Fibroblast of the conjunctiva (primary cell): ENCODE measurements at places on chromosomes 7 and 10.

DNA sequence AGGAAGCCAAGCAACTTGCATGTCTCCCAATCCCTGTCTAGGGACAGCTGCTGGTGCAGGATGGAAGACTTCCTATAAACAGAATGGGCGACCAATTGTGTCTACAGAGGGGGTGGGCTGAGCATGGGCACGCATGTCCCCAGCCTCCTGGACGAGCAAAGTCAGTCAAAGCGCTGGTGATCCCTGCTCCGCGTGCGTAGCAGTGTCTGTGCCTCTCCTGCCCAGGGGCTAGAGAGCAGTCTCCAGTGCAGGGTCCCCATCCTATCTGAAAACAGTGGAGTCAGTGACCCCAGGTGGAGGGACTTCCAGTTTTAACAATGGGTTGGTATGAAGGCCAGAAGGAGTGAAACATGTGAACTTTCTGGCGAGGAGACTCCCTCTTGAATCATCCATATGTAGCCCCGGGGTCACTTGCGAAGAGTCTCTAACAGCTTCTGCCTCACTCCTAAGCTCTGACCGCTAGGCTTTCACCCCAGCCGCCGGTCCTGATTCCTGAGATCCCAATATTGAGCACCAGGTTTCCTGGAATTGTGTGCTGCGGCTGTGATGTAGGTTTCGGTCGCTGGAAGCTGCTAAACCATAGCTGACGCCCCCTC is 714 bp upstream of the CASP2 start:
- no peak for DNase-seq

DNA sequence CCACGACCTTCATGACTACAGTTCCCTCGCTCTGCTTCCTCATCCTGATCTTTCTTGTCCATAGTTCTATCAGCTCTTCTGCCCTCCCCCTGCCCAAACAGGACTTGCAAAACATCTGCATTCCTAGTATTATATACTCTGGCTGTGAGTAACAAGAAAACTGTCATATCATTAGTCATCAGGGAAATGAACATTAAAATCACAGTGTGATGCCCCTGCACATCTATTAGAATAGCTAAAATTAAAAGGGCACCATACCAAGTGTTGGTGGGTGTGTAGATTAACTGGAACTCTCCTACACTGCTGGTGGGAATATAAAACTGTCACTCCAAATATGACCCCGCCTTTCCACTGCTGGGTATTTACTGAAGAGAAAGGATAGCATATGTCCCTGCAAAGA is 141.8 kb downstream of the C7orf25 start:
- no peak for DNase-seq

DNA sequence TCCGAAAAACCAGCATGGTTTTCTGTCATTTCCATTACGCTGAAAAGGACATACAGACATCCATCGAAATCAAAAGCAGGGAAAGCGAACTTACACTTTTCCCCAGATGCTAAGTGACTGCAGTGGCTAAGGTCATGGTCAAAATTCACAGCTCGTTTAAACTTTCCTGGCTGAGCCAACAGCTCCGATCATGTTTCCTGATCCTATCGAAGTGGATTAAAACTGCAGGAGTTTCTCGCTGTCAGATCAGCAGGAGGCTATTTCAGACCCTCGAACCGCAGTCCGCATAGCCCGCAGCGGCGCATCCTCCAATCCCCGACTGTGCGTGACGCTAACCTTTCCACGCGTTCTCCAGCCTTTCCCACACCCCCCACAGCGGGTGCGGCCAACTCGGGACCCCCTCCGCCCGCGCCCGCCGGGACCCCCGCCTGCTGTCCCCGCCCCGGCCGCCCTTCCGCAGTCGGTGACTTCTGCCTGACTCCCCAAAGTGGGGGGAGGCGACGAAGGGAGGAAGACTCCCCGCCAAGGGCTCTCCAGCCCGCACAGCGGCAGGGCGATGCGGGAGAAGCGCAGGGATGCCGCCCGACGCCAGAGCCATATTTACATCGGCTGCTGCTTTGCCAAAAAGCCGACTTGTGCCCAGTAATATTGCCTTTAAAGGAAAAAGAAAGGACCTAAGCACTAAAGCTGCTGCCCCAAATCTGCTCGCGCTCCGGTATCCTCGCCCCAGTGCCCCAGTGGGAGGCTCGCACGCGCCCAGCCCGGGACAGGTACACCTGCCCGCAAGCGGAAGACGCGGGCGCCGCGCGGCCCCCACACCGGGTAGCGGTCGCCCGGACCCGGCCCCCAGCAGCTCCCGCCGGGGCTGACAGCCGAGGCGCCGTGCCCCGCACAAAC is 1.2 kb downstream of the PIP4K2A start:
- DNase-seq: no peak

GRCh38 chr7:684416-684815 is 42.1 kb upstream of the DNAAF5 start:
- no peak for DNase-seq

- DNase-seq: peak; percentile 100
Observed at GRCh38 chr10:4663162-4663992, 162.6 kb upstream of the AKR1E2 start.

DNA sequence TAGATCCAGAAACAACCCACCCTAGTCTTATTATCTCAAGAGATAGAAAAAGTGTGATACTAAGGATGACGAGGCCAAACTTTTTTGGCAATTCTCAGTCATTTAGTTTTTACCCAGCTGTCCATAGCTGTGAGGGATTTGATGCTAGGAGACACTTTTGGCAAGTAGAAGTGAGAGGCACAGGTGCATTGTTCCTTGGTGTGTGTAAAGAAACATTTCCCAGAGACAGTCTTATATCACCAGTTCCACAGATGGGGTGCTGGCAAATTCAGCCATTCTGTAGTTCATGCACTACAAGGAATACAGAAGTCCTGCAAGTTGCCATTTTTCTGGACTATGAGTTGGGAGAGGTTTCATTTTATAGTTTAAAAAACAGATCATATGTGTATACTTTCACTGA is 403.3 kb upstream of the GHITM start:
- no peak for DNase-seq

DNA sequence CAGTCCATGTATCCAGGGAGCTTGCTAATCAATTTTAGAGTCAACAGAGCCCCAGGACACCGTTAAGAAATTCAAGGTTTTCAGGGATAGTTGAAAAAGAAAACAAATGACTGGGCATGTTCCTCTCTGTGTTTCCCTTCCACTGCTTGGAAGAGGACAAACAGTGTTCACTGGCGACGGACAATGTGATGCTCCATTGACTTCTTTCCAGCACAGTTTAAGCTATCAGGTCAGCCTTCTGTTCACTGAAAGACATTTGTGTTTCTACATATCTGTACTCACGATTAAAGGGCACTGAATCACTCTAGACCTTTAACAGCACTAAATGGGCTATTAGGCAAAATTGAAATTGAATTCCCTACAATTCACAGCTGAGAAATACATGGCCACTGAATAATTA is 123.6 kb downstream of the RNLS start:
- no peak for DNase-seq

DNA sequence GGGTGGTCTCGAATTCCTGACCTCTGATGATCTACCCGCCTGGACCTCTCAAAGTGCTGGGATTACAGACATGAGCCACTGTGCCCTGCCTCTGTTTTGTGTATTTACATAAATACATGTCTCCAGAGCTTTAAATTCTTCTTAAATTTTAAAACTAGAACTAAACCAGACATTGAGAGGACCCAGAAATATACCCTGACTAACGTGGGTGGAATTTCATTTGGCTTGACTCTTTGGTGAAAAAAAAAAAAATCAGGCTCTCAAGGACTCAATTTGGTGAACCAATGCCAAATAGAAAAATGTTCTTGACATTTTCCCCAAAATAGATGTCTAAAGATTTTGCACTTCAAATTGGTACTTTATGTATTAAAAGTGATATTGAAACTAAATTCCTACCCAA is 16.6 kb upstream of the FAS start:
- DNase-seq: no peak

DNA sequence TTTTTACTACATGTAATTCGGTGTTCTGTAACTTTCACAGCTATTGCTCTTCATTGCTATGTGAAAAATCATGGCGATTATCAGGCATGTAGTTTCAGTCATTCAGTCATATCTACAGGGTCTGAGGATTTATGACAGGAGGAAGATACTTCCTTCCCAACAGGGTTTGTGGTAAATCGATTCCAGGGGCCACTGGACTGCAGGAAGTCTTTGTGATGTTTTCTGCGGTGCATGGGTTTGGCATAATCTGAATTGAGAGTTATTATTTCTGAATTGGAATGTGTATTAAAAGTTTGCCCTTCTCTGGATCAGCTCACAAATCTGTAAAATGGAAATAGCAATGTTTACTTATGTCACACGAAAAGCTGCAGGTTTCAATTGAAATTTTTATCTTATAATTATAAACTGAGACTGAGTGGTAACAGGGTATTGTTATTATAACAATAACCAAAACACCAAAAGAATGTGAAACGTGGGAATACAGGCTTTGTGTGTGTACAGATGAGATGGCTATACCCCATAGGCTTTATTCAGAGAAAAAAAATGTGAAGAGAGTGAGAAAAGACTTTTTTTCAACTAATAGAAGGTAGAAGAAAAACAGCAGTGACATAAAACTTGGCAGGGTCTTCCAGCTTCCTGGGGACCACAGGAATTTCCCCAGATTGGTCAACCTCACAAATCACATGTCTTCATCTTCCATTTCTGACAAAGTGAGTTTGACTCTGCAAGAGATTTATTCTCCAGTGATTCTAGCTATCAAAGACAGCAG is 307.7 kb upstream of the NFE2L3 start:
- no peak for DNase-seq

- no peak for DNase-seq
Observed at GRCh38 chr7:140684066-140684950, 11.6 kb downstream of the ADCK2 start.

DNA sequence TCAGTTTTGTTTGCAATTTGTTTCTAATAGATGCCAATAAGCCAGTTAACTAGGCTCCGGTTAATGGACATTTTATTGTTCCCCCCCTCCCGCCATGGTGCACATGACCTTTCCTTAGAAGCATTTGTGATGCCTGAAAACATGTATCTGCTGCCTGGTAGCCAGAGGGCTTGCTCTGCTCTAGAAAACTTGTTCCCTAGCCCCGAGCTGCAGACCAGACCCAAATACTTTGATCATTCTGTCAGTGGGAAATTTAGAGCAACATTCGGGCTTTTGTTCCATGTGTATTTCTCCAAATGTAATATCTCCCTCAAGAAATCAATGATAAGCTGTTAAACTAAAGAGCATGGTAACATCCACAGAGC is 104.7 kb downstream of the EVX1 start:
- no peak for DNase-seq

DNA sequence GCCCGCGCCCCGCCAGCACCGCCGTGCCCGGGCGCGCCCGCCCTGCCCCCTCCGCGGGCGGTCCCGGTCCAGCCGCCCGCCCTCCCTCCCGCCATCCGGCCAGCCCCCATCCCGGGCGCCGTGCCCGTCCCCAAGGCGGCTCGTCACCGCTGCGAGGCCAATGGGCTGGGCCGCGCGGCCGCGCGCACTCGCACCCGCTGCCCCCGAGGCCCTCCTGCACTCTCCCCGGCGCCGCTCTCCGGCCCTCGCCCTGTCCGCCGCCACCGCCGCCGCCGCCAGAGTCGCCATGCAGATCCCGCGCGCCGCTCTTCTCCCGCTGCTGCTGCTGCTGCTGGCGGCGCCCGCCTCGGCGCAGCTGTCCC is at the start of gene HTRA1:
Gene HTRA1, plus strand, starts transcription at position 187 of the 362 bp plus-strand sequence. Its CDS starts 100 bp downstream, at position 287.
- DNase-seq: peak; percentile 55

- no peak for DNase-seq
Observed at GRCh38 chr7:69245646-69246045, 352.6 kb upstream of the AUTS2 start.

GRCh38 chr10:24915304-24915703 is 37.1 kb downstream of the PRTFDC1 start:
- no peak for DNase-seq

DNA sequence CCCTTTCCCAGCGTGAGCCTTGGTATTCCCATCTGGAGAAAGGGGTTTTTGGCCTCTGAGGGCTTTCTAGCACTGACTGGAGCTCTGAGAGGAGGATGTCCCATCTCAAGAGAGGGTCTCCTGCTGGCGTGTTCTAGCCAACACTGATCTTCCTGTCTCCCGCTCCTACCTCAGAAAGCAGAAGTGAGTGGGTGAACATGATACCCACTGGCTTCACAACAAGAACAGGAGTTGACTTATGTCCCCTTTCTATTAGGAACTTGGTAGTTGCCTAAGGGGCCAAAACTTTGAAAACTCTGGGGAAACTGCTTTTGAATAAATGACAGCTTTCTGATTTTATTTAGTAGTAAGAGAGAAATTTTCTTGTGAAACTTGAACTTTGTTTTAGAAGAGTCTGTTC is 113.1 kb upstream of the ADCY1 start:
- no peak for DNase-seq

GRCh38 chr7:102028206-102028826 is 210.9 kb downstream of the CUX1 start:
- DNase-seq: no peak

- no peak for DNase-seq
Observed at GRCh38 chr7:66150471-66150870, 35.8 kb downstream of the CRCP start.

GRCh38 chr7:45914911-45915310 is 6.2 kb downstream of the IGFBP3 start:
- DNase-seq: no peak

- no peak for DNase-seq
Observed at GRCh38 chr10:59965899-59966650, 59.7 kb upstream of the CCDC6 start.

DNA sequence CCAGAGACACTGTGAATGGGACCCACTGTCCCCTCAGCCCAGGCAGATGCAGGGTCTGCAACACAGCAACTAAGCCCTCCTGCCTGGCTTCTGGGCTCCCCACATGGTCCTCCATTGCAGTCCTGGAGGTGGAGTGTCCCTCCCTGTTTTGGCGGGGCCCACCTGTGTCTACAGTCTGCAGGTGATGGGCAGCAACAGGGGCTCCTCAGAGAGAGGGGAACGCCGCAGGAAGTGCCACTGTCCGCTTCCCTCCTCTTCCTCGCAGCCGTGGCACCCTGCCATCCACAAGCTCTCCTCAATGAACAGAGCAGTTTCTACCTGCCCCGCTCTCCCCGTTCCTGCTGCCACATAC is 9.3 kb downstream of the CAMK2G start:
- no peak for DNase-seq

GRCh38 chr7:68247126-68247525 is 1250.5 kb downstream of the TYW1 start:
- no peak for DNase-seq

DNA sequence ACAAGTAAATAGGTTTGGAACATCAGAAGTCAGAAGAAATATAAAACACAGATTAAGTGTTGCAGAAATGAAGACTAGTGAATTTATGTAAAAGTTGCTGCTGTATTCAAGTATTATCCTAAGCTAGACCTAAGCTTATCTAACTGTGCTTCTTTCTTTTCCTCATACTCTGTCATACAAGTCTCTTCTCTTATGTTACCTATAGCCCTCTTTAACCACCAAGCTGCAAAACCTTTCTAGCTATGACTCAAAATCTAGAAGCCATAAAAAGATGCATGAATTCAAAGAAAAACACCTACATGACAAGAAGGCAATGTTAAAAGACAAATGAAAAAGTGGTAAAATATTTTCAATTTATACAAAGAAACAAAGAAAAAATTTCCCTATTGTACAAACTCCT is 23.0 kb downstream of the DENND11 start:
- DNase-seq: no peak
